GM12878 (cell line): ENCODE measurements at places on chromosomes 5 and 9.

GRCh38 chr5:54171645-54172384 is 138.6 kb downstream of the ARL15 start:
- no peak for DNase-seq
- no peak overlapping the region for H3K4me3 ChIP-seq
- H3K36me3 ChIP-seq: no peaks in the 10 kb centered on the region
- no peaks in the 10 kb centered on the region for H3K4me1 ChIP-seq

DNA sequence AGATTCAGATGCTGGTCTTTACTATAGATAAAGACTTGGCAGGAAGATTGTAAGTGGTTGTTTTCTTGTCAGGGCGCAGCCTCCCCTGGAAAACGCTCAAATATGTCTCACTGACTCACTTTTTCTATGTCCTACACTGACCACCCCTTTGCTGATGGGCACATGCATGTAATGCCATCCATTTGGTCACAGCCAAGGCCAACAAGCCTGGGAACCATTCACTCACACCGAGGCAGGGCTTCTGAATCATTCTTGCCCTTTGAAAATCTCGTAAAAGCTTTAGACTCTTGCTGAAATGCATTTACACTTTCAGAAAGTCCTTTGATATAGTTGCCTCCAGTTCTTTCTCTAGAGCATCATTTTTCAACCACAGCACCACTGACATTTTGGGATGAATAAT is 249.4 kb downstream of the ACTL7B start:
- no peak overlapping the region for H3K4me3 ChIP-seq
- no peaks in the 10 kb centered on the region for H3K4me1 ChIP-seq
- DNase-seq: no peak
- H3K36me3 ChIP-seq: no peaks in the 10 kb centered on the region
- H3K27ac ChIP-seq: no peak overlapping the region

- H3K4me1 ChIP-seq: no peaks in the 10 kb centered on the region
- H3K27me3 ChIP-seq: peaks cover 3% of the 10 kb centered on the region; the same call in 1 of the 2 replicates
- no peaks in the 10 kb centered on the region for H3K36me3 ChIP-seq
- no peak for DNase-seq
These were observed 125.4 kb upstream of the SLC30A5 start for GRCh38 chr5:68968429-68968828.

DNA sequence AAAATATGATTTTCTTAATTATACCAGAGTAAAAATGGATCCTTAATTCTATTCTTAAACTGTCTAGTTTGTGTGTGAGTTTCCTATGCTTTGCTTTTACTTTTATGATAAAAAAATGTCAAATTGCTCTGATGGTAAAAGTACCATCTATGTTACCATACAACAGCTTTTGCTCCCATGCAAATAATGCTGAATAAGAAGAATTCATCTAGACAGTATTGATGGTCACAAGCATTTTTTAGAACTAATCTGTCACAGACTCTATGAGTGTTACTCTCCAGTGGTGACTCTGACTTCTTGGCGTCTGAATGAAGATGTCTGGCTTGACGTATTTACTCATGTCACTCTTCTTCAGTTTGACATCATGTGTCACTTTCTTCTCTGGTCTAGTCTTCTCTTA is 608.1 kb upstream of the RORB start:
- no peaks in the 10 kb centered on the region for H3K36me3 ChIP-seq
- H3K4me1 ChIP-seq: no peaks in the 10 kb centered on the region
- H3K4me3 ChIP-seq: no peak overlapping the region

GRCh38 chr5:131417240-131417869 is 153.5 kb downstream of the CDC42SE2 start:
- H3K4me1 ChIP-seq: peaks cover 18% of the 10 kb centered on the region
- no peaks in the 10 kb centered on the region for H3K36me3 ChIP-seq
- no peaks in the 10 kb centered on the region for H3K27me3 ChIP-seq
- no peak overlapping the region for H3K27ac ChIP-seq

DNA sequence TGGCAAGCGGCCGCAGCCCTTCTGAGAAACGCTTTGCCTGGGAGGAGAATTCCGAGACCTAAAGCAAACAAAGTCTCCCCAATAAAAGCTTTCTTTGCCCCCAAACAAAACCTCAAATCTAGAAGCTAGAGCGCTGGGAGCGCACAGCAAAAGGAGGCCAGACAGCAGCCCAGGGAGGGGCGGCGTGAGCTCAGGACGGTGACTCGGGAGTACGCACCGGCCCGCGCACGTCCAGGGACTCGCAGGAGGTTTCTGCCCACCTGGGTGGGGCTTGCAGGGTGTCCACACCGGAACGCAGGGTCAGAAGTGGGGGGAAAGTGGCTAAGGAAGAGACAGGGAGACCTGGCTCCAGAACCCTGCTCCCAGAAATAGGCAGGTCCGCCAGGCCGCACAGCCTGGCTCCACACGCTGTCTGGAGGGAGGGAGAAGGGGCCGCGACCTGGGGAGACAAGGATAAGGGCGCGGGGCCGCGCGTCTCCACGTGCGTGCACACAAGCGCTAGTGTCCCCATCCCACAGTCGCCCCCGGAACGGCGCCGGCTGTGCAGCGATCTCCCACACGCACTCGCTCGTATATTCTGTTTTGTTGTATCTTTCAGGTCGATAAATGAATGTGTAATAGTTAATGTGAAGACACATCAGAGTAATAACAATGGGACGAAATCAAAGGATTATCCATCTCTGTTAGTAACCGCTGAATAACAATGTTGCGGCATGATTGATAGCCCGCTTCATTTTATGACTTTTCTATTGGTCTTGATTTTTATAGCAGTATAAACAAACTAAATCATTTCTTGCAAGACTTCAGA is 2.3 kb upstream of the OTP start:
- DNase-seq: no peak
- no peak overlapping the region for H3K4me3 ChIP-seq
- H3K27ac ChIP-seq: no peak overlapping the region
- no peaks in the 10 kb centered on the region for H3K36me3 ChIP-seq
- H3K27me3 ChIP-seq: peaks cover 6% of the 10 kb centered on the region

DNA sequence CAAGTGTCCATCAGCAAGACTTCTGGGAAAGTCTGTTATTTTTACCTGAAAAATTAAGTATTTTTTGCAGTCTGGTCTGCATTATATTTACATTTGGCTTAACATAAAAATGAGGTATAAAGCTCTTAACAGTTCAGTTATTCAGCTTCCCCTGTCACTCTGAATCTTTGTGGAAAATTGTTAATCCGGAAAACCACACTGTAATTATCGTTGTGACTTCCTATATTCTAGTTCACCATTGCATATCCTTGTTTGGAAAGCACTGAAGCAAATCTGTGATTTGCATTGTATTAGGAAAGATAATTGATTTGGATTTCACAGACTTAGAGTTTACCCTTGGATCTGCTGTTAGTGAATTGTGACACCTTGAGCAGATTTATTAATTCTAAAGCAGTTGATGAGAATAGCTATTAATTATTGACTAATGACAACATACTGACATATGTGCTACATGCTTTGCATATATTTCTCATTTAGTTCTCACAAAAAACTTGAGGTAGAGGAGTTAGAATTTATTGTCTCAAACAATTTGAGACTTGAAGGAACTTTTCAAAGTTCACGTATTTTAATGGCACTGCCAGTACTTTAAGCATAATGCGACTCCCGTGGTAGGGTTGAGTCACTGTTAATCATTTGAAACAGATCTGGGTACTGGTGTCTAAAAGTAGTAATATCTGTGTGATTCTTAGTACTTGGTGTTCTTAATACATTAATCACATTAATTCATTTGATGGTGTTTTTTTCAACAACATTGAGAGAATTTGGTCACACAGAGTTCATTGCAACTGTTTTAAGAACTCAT is 71.8 kb upstream of the LRRC70 start:
- H3K4me3 ChIP-seq: no peak overlapping the region
- DNase-seq: no peak
- no peaks in the 10 kb centered on the region; the same call in none of the 2 replicates for H3K36me3 ChIP-seq
- H3K4me1 ChIP-seq: no peaks in the 10 kb centered on the region

DNA sequence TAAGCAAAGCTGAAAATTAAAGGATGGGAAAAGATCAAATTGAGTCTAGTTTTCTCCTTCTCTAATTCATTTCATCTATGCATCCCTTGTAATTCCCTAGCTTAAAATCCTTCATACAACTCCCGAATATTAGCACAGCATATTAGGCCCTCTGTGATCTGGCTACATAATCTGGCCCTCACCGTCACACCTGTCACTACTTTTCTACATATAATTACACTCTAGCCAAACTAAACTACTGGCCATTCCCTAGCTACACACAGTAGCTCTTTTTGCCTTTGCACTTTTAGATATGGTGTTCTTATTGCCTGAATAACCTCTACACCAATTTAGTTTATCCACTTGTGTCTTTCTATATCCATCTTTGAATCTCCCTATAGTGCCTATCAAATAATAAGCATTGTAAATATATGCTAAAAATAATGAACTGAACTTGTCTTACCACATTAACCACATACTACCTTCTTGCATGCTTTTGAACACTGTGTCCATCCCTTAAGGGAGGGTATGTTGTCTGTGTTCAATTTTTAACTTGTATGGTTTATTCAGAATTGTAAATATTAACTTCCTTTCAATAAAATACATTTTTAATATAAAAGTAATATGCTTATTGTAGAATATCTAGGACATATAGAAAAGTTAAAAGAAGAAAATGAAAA is 15.9 kb downstream of the RANBP6 start:
- no peak overlapping the region for H3K27ac ChIP-seq
- no peaks in the 10 kb centered on the region for H3K36me3 ChIP-seq
- no peak for DNase-seq
- H3K4me3 ChIP-seq: no peak overlapping the region
- no peaks in the 10 kb centered on the region; the same call in 1 of the 2 replicates for H3K4me1 ChIP-seq

DNA sequence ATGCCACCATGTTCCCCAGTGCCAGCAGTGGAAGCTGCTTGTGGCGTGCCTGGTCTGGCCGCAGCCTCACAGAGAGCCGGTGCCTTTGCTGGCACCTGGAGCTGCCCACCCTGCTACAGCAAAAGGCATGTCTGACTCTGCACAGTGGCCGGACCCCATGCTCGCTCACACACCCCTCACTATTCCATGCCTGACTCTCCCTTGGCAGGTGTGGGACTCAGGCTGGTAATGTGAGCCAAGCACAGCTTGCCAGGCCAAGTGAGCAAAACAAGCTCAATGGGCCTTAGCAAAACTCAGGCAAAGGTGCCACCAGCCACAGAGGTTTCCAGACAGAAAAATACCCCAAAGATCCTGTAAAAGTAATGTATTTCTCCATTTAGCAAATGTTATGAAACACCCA is 15.5 kb downstream of the GNA14 start:
- no peak overlapping the region for H3K4me3 ChIP-seq
- H3K27ac ChIP-seq: no peak overlapping the region
- H3K27me3 ChIP-seq: no peaks in the 10 kb centered on the region
- H3K36me3 ChIP-seq: no peaks in the 10 kb centered on the region

- H3K4me3 ChIP-seq: no peak overlapping the region
- H3K27me3 ChIP-seq: no peaks in the 10 kb centered on the region; the same call in 1 of the 2 replicates
- H3K36me3 ChIP-seq: no peaks in the 10 kb centered on the region
- H3K27ac ChIP-seq: no peak overlapping the region
These were observed 37.2 kb downstream of the FAM240B start for GRCh38 chr9:38682713-38683112.

GRCh38 chr9:105405514-105406131 is 42.2 kb upstream of the FSD1L start:
- H3K4me1 ChIP-seq: no peaks in the 10 kb centered on the region; the same call in 1 of the 2 replicates
- H3K4me3 ChIP-seq: 0 out of 2 replicates have a peak overlapping the region, but pooled peaks have one; percentile 4
- H3K36me3 ChIP-seq: no peaks in the 10 kb centered on the region
- H3K27ac ChIP-seq: no peak overlapping the region
- H3K27me3 ChIP-seq: no peaks in the 10 kb centered on the region
- peak; percentile 85 for DNase-seq

DNA sequence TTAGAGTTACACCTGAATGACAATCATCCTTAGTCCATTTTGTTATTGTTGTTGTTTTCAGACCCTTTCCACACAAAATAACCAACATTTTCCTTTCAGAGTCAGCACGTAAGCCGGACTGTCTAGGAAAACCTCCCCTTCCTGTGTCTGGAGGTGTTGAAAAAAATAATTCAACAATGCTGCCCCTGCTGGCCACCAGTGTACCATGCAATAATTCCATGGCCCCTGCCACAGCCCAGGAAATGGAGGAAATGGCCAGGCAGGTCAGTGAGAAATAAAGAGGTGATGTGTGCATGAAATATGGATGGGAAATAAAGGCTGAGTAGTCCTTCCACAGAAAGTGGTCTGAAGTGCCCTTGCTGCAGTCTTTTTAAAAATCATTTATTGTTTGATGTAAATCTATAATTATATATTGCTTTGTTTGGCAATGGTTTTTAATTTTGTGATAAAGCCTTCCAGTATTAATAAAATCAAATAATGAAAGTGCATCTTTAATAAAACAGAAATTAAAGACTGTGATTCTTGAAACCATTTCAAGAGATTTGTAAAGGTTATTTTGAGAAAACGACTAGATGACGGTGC is 152.8 kb upstream of the PAPPA start:
- H3K4me1 ChIP-seq: no peaks in the 10 kb centered on the region
- H3K36me3 ChIP-seq: no peaks in the 10 kb centered on the region
- no peaks in the 10 kb centered on the region for H3K27me3 ChIP-seq
- no peak overlapping the region for H3K4me3 ChIP-seq
- H3K27ac ChIP-seq: no peak overlapping the region
- no peak for DNase-seq

- DNase-seq: no peak
- H3K36me3 ChIP-seq: no peaks in the 10 kb centered on the region
- H3K4me1 ChIP-seq: no peaks in the 10 kb centered on the region
- no peak overlapping the region for H3K4me3 ChIP-seq
- H3K27ac ChIP-seq: no peak overlapping the region
- no peaks in the 10 kb centered on the region for H3K27me3 ChIP-seq
These were observed 475.7 kb downstream of the TMEM232 start for GRCh38 chr5:110250755-110251154.

DNA sequence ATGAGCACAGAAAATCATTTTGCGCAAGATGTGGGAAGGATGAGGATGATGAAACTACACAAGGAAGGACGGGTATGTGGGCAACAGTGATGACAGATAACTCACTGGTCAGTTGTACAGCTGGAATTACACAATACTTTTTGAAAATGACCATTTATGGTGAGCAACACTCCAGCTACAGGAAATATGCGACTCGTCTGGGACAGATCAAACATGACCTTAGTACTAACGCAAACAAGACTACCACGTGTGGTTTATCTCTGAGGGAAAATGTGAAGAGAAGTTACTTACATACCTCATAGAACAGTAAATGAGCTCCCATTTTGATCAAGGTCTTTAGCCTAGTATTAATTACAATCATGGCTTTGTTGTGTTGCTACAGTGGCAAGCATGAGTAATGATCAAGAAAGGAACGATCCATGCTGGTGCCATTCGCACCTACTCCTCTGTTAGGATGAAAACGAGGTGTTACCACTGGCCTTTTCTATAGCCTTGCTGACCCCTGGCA is 456.9 kb downstream of the BNC2 start:
- no peaks in the 10 kb centered on the region for H3K36me3 ChIP-seq
- no peaks in the 10 kb centered on the region; the same call in 1 of the 2 replicates for H3K27me3 ChIP-seq
- no peaks in the 10 kb centered on the region for H3K4me1 ChIP-seq
- no peak overlapping the region for H3K27ac ChIP-seq
- DNase-seq: no peak

DNA sequence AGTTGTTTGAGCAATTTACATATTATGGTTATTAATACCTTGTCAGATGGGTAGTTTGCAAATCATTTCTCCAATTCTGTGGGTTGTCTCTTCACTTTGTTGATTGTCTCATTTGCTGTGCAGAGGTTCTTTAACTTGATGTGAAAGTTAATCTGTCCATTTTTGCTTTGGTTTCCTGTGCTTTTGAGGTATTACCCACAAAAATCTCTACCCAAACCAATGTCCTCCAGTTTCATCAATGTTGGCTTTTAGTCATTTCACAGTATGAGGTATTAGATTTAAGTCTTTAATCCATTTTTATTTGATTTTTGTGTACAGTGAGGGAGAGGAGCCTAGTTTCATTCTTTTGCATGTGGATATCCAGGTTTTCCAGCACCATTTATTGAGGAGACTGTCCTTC is 82.4 kb downstream of the MRPS30 start:
- no peaks in the 10 kb centered on the region for H3K36me3 ChIP-seq
- H3K27me3 ChIP-seq: no peaks in the 10 kb centered on the region
- H3K27ac ChIP-seq: no peak overlapping the region
- no peak for DNase-seq
- no peaks in the 10 kb centered on the region for H3K4me1 ChIP-seq
- H3K4me3 ChIP-seq: no peak overlapping the region
